ENCODE measurements at places on chromosomes 3 and 15.

DNA sequence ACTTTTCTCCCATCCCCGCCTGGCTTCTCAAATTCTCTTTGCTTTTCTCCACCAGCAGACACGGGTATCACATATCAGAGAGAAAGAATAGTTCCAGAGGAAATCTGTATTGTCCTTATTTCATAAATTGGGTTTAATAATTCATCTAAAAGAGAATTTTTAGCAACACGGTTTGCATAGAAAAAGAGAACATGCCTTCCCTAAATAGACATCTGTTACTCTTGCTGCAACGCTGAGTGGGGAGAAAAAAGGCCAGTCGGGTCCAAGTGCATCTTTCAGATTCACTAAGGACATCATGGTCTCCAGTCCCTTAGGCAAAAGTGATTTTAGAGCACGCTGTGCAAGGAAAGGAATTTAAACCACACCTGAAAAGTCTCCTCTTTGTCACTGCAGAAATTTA lies 201.3 kb downstream of the ABHD5 start:
- no peak for DNase-seq

DNA sequence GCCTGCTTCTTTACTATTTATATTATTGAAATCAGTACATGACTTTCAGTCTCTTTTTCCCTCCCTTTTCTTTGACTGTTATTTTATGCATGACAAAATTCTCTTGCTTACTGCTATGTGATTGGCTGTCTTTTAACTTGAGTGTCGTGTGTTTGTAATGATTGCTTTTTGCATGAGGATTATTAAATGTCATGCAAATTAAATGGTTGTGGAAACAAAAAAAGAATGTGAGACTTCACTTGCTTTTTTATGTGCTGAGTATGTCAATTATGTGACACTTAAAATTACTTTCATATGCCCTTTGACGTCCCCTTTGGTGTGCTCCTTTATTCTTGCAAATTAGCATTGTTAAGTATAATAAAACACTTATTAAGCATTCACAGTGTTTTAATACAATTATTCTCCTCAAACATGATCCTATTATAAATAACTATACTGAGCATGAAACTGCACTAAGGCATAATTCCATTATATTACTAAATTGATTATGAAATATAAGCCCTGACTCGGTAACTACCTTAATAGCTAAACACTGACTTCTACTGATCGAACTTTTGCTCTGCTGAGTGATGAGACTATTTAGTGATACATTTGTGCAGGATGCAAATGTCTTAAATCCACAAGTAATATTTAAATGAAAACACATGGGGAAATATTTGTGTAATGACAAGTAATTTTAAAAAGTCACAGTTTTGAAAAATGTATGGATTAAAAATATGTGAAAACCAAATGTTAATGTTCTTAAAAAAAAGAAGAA lies 401.7 kb downstream of the NLGN1 start:
- DNase-seq: no peak

GRCh38 chr3:40120806-40121205 lies 188.7 kb upstream of the EIF1B start:
- DNase-seq: no peak

DNA sequence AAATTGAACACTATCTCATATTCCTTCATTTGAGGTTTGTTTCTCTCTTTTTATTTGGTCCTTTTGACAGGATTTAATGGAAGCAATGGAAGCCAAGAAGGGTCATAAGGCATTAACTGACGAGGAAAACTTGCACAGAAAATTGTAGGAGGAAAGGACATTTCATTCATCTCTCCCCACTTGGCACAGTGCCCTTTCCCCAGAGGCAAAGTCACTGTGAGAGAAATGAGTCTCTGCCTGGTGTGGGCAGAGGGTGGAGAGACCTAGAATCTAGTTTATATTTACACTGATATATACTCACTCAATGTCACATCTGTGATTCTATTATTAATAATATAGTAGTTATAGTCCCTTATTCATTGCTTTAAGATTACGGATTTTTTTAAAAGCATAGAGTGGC lies 324.6 kb upstream of the IL12A start:
- DNase-seq: no peak

DNA sequence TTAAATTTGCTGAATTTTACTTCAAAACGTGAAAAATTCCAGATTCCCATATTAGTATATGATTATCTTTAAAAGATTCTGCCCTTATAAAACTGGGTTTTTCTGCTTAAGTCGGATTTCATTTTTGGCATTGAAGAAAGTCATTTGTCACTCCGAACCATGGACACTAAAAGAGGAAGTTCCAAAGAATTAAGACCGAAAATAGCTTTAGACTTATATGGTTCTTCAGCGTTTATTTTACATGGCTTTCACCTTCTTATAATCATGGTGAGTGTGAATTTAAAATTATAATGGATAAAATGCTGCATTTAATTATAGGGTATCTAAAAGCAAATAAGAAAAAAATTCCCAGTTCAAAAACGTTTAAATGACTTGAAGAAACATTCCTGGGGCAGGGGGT lies 1.0 kb downstream of the C3orf38 start:
- no peak for DNase-seq

GRCh38 chr3:52128118-52128683 lies 26.0 kb downstream of the POC1A start:
- no peak for DNase-seq

GRCh38 chr3:143991713-143992112 lies 20.1 kb downstream of the DIPK2A start:
- no peak for DNase-seq

DNA sequence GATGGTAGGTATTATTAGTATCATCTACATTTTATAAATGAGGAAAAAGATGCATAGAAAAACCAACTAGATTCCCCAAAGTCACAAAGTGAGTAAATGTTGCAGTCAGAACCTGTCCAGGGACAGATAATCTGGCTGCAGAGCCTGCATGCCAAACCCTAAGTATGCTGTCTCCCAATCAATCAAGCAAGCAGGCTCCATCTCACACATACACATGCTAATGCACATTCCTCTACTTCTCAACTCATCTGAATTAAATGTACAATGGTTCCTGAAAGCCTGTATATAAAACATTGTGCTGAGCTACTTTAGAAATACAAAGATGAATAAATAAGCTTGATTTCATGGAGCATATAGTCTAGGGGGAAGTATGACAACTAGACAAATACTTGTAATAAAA lies 101.0 kb downstream of the CBLB start:
- no peak for DNase-seq

- peak; percentile 80 for DNase-seq
Measured at GRCh38 chr15:65638681-65639089, 16.9 kb downstream of the SLC24A1 start.

DNA sequence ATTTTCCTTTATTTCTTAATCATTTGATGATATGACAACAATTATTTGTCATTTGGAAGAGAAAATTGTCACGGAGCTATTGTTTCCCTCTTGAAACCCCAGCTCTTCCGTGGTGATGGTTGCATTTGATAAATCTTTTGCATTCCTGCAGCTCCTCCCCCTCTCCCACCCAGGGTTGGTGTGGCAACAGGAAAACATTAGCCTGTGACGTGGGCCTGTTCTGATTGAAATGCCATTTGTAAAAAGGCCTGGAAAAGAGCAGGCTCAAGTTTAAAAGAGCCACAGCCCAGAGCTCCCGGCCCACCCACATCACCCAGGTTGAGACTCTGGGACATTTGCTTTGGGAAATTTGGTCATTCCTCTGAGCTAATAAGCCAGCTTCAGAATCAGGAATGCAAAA lies 282.5 kb downstream of the RPLP1 start:
- DNase-seq: no peak

GRCh38 chr15:101698314-101698713 lies 26.0 kb downstream of the TARS3 start:
- no peak for DNase-seq

DNA sequence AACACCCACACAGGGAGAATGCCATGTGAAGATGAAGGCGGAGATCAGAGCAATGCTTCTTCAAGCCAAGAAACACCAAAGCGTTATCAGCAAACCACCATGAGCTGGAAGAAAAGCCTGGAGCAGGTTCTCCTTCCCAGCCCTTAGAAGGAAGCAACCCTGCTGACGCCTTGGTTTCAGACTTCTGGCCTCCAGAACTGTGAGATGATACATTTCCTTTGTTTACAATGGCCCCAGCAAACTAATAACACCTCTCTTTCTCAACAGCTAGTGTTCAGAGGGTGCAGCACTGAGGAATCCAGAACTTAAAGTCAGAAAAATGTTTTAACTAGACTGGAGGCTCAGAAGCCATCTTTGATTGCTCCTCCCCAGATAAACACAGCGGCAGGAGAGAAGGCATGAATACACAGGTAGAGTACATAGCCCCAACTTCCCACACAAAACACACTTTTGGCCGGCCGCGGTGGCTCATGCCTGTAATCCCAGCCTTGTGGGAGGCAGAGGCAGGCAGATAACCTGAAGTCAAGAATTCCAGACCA lies 132.4 kb upstream of the LPP start:
- DNase-seq: no peak

- no peak for DNase-seq
Measured at GRCh38 chr15:38854506-38854905, 289.9 kb upstream of the RASGRP1 start.

GRCh38 chr3:125351814-125352456 lies 23.2 kb downstream of the ZNF148 start:
- no peak for DNase-seq

GRCh38 chr15:64619880-64620839 lies 155.2 kb downstream of the RBPMS2 start:
- no peak for DNase-seq

DNA sequence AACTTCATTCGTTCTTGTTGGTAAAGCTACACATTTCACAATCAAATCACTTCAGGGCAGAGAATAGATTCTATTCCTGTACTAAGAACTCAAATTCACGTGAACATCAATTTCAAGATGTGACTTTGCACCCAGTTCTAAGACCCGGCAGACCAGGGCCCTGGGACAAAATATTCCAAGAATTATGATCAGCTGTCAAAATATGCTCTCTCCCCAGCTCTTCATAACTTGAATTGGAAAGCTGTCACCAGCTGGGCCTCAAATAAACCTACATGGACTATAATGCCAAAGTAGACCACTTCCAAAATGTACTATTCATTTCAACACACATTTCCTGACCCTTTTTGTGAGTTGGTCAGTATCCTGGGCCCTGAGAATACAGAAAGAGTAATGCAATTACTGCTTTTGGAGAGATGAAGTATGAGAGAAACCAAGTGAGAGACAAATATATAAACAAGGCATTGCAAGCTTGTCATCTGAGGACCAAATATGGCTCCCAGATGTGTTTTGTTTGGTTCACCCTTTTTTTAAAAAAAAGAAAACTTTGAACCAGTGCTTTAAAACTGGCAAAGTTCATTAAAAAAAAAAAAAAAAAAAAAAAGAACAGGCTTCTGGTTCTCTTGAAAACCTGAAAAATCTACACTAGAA lies 14.9 kb downstream of the MAGI1 start:
- no peak for DNase-seq

DNA sequence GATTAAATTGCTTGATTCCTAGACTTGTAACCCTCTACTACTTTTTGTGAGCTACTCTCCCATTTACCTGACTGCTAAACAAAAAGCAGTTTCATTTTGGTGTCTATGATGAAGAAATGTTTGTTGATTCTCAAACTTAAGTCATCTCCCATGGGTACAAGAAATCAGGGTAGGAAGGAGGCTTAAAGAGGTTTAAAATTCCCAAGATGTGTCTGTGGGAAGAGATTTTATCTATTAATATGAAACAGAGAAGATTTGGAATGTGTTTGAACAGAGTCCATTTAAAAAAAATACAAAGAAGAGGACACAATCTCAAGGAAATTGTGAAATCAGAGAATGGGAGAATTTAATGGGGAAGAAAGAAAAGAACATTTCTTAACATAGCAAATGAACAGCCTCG lies 14.8 kb downstream of the P3H2 start:
- no peak for DNase-seq

Data from GM13976 (cell line).